CD4-positive, alpha-beta T cell treated with Interleukin-21 for 1 hour (primary cell): ENCODE measurements at places on chromosomes 1 and 21.

- DNase-seq, result no peak
Observed at GRCh38 chr1:41175546-41175945, 66.6 kb downstream of the SCMH1 start.

DNA sequence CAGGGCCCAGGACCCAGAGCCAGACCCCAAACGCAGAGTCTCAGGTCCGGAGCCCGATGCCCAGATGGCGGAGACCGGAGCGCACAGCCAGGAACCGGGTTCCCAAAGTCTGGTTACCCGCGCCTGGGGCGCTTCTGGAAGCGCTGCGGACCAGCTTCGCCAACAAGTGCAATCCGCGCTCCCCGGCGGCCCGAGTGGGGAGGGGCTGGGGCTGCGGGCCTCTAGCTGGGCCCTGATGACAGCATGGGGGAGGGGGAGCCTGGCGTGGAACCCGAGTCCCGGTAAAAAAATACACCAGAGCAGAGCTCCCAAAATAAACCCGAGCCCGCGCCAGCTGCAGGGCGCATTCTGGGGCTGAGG is 494 bp downstream of the NT5C1A start:
- DNase-seq, result no peak

DNA sequence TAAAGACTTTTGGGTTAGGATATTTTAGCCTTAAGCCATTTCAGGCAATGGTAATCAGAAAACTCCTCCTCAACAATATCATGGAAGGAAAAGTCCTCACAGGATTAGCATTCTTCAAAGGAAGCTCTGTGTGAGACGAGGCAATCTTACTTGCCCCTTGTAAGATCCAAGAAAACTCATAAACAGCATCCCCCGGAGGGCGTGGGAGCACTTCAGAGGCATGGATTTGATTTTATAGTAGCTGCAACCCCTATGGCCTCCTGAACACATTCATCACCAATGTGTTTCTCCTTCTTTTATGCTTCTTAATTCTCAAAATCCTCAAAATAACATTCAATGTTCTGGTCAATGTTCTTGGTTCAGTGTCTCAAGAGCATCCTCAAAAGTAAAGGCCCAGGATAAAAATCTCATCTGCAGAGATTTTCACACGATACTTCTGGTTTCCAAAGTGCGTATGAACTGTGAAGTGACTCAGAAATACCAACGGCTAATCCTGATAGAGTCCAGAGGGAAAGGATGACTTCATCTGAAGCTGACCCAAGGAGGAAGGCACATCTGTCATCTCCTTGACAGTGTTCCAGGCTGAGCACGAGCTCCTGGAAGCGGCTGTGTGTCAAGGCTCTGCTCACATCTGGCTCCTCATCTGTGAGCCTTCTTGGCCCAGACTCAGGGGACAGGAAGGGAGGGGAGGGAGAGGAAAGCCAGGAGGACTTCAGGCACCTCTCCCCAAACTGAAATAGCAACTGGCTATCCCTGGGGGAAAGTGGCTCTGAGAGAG is 49.3 kb upstream of the PSEN2 start:
- no peak for DNase-seq

GRCh38 chr21:31772674-31773555 is 41.0 kb upstream of the SCAF4 start:
- no peak for DNase-seq

- DNase-seq, result no peak
Observed at GRCh38 chr21:44514746-44515358, 25.1 kb downstream of the KRTAP10-1 start.

GRCh38 chr1:33081554-33082305 is 777 bp downstream of the AZIN2 start:
- peak; percentile 24 for DNase-seq

- DNase-seq, result no peak
Observed at GRCh38 chr1:243526180-243526579, 270.3 kb downstream of the SDCCAG8 start.

GRCh38 chr21:38816400-38816977 is 10.8 kb downstream of the ETS2 start:
- no peak for DNase-seq

DNA sequence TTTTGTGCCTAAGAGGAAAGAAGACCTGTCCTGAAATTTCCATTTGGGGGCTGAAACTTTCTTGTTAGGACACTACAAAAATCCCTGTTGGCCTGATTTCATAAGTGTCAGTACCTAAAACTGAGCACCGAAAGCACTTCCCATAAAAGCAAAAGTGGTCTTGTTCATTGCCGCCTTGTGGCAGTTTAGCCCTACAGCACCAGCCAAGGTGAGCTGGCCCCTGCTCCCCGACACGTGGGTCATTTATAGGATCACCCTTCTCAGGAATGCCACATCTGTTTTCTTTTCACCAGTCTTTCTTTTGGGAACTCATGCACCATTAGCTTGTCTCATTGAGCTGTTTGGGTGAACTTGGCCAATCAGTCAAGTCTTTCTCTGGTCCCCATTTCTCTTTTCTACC is 155.8 kb upstream of the KAZN start:
- no peak for DNase-seq

DNA sequence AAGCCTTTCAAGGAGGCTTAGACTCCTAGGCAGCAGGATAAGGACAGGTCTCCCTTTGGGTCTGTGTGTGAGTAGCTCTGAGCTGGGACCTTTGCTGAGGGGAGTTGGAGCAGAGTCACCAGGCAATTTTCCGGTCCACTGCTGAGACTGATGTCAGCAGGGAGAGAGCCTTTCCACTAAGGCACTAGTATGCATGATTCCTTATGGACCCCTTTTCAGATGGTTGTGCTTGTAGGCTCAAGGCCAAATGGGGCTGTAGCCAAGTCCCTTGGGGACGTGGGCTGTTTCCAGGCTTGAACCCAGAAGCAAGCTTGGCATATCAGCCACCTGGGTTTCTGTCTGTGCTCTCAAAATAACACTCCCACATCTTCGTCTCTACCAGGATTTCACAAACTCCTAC is 73.0 kb downstream of the CCDC18 start:
- DNase-seq, result no peak

DNA sequence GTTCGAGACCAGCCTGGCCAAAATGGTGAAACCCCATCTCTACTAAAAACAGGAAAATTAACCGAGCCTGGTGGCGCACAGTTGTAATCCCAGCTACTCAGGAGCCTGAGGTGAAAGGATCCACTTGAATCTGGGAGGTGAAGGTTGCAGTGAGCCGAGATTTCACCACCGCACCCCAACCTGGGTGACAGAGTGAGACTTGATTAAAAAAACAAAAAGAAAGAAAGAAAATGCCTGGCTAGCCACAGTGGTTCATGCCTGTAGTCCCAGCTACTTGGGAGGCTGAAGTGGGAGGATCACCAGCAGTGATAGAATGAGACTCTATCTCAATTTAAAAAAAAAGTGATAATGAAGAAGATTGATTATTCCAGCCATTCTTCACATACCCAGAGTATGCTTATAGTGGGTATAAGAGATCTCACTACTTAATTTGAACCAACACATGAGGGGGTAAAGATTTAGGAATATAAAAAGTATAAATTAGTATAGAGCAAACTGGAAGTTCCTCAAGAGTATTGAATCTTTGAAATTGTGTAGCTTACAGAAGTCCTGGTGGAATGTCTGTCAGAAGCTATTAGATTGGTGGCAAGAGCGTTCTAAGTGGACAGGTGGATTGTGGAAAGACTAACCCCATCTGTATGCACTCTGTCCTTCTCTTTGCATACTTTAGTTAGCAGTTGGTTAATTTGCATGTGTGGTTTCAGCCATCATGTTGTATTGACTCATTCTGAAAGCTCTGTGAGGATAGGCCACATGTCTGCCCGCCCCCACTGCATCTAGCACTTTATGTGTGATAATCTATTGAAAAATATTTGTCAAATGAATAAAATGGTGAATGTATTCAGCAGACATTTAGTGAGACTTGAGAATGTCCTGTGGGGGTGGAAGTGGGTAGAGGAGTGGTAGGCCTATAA is 25.0 kb downstream of the RLF start:
- DNase-seq, result peak; percentile 40

- DNase-seq, result no peak
Observed at GRCh38 chr1:169741666-169742394, 8.0 kb upstream of the SELE start.

DNA sequence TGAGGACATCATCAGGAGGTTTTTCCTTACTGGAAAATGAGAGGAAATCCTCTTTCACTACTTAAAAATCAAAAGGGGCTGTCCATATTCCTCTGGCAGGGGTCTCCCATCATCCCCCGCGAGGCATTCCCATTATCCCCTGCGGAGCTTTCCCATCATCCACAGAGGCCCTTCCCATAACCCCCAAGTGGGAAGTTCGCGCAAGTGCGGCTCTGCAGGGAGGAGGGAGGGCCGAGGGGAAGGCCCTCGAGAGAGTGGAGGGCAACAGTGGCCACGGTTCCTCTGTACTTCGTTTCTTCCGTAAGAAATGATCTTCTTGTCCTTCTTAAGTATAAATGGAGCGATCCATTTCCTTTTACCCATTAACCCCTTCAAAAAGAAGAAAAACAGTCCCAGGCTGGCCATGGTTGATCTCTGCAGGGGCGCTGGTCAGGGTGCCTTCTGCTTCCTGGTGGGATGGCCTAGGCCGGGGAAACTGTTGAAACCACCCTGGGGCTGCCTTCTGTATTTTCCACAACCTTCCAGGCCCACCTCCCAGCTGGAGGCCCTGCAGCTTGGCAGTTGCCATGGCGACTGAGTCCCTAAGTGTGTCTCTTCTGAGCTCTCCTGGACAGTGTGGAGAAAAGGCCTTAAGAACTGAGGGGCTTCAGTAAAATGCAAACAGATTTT is 3.6 kb upstream of the RSPH1 start:
- DNase-seq, result no peak

DNA sequence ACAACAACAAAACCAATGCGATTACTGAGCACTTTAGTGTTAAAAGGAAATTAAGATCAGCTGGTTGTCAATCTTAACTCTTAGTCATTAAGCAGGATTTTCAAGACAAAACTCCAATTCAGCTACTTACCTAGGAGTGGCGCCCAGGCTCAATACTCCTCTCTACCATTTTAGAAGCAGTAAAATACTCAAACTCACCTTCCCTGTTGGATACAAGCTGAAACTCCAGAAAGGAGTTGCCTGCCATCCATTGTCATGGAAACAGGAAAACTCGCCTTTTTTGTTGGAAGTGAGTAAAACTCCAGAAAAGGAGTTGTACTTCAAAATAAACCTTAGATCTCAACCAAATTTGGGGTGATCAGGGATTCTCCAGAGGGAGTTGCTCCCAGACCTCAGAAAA is 127.0 kb upstream of the F3 start:
- no peak for DNase-seq

DNA sequence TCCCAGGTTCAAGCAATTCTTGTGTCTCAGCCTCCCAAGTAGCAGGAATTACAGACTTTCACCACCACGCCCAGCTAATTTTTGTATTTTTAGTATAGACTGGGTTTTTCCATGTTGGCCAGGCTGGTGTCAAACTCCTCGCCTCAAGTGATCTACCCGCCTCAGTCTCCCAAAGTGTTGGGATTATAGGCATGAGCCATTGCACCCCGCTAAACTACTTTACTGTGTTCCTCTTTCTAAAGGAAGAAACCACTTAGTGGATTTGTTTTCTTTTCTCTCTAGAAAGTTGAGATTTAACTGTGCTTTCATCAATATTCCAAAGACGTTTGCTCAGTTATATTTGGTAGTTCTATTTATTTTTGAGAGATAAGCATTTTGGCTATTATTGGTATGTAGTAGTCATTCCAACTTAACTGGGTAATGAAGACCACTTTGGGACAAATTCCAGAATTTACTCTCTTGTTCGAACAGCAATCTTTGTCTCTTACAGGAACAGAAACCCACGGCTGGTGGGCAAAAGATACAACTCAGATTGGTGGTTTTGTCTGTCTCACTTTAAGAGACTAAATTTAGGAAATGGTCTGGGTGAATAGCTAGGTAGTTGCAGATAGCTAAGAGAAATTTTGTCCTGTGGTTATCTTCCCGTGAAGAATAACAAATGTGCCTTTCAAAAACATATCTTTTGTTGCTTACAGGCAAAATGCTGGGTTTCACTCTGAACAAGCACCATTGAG is 103.5 kb upstream of the CD55 start:
- DNase-seq, result no peak

DNA sequence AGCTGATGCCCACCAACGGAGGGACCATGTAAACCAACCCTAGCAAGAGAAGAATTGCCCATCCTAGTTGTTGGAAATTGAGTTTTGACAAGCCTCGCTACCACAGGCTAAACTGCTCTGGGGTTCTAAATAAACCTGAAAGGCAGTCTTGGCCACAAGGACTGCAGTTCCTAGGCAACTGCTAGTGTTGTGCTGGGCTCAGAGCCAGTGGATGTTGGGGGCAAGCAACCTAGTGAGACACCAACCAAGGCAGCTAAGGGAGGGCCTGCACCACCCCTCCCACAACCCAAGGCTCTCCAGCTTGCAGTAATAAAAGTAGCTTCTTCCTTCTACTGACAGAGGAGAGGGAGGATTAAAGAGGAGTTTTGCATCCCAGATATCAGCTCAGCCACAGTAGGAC is 102.4 kb upstream of the PKN2 start:
- no peak for DNase-seq

DNA sequence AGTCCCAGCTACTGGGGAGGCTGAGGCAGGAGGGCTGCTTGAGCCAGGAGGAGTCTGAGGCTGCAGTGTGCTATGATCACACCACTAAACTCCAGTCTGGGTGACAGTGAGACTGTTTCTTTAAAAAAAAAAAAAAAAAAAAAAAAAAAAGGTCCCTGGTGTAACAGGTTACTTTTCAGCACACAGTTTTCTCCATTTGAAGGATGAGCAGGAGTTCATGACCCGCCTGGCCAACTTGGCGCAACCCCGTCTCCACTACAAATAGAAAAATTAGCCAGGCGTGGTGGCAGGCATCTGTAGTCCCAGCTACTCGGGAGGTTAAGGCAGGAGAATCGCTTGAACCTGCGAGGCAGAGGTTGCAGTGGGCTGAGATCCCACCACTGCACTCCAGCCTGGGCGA is 12.4 kb downstream of the HNRNPR start:
- no peak for DNase-seq

- DNase-seq, result no peak
Observed at GRCh38 chr1:21604208-21604957, 64.8 kb downstream of the RAP1GAP start.

DNA sequence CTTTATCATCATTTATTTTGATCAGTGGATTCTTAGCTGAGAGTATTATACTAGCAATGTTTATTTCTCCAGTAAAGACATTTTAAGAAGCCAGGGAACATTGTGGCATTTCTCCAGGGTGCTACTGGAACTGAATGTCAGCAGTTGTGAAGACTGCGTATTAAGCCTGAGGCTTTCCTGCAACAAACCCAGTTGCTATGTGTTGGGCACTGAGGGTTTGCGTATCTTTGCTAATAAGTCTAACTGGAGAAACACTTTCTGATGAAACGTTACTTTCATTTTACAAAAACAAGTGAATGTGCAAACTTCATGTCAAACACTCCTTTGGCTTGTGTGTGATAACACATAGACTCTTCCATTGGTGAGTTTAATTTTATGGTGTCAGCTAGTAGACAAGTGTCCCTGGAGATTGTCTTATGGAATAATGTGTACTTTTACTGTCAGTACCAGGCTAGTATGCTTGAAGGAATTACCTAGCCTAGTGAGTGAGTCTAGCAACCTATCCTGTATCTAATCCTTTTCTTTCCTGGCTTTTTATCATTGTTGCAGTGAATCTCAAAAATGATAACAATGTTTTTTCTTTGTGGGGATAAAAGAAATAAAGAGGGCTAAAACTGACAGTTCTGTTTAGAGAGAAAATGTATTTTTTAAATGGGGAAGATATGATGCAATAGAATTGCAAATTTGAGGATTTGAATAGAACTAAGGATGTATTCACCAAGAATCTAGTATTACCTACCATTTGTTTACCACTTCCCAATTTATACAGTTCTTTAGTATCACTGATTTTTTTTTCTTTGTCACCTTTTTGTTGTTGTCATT is 70.1 kb downstream of the MTR start:
- DNase-seq, result no peak

GRCh38 chr1:239056940-239057339 is 329.4 kb upstream of the CHRM3 start:
- no peak for DNase-seq
